ENCODE measurements at places on chromosomes 7 and 10.

GRCh38 chr7:142847353-142847752 is 7.5 kb upstream of the EPHB6 start:
- DNase-seq: no peak

- no peak for DNase-seq
Observed at GRCh38 chr10:59623133-59624121, 86.2 kb downstream of the SLC16A9 start.

- no peak for DNase-seq
Observed at GRCh38 chr7:124376111-124376510, 343.2 kb upstream of the TMEM229A start.

DNA sequence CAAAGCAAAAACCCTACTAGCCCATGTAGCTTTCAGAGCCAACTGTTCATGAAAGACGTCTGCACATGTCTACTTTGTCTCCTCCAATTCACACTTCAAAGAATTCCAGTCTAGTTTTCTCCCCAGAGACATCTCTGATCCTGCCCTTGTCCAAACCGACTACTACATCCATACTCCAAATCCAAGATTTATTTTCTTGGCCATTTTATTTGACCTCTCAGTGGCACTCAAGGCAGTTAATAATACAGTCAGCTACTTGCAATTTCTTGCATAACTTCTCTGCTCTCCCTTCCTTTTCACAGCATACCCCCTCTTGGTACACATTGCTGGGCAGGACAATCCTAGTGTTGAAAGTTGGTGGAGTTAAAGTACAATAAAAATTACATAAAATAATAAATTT is 170.9 kb upstream of the INHBA start:
- DNase-seq: no peak

- DNase-seq: no peak
Observed at GRCh38 chr7:117946151-117946633, 73.0 kb upstream of the CTTNBP2 start.

GRCh38 chr7:131483586-131483985 is 72.8 kb downstream of the PODXL start:
- DNase-seq: no peak

- DNase-seq: no peak
Observed at GRCh38 chr7:148711191-148712102, 12.7 kb downstream of the CUL1 start.

DNA sequence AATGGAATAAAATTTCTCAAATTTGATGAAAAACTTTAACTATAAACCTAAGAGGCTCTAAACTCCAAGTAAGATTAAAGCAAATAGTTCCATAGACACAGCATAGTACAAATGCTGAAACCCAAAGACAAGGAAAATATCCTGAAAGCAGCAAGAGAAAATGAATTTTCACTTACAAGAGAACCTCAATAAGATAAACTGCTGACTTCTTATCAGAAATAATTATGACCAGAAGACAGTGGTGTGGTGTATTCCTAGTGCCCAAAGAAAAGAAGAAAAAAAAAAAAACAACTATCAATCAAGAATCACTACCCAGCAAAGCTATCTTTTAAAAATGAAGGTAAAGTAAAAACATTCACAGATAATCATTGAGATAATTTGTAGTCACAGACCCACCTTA is 106.3 kb downstream of the DYNC1I1 start:
- DNase-seq: no peak

GRCh38 chr10:18608596-18608995 is 42.8 kb downstream of the NSUN6 start:
- no peak for DNase-seq

- DNase-seq: no peak
Observed at GRCh38 chr10:129163531-129163930, 303.5 kb upstream of the MGMT start.

DNA sequence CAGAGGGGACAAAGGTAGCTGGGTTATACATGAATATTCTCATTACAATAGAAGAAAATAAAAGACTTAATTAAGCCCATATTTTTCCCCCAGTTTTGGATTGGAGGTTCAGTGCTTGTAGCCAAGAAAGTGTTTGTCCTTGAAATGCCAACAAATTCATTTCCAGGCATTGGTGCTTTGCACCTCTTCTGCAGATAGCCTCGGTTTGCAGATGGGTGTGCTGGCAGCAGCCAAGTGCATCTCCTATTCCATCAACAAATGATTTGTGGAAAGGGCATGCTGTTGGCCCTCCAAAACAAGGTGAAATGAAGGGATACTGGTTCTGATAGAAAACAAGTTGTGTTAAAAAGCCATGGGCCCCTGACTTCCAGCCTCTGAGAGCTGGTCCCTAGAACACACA is 187.3 kb downstream of the DPY19L1 start:
- no peak for DNase-seq

GRCh38 chr7:93985101-93985500 is 19.1 kb downstream of the BET1 start:
- no peak for DNase-seq

DNA sequence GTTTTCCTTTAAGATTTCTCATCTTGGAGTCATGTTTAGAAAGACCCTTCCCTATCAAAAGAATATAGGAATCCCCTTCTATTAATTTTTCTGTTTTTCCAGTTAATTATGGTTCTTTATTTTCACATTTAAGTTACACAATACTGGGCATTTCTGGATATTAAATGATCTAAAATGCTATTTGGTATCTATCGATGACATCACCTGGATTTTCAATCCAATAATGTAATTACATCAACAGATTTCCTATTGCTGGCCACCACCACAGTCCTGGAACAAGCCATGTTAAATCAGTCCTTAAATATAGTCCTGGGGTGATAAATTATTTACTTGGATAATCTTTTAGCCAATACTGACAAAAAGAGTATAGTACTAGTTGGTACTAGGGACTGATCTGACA is 48.0 kb downstream of the PUS7 start:
- DNase-seq: no peak

- no peak for DNase-seq
Observed at GRCh38 chr10:7896297-7896696, 78.0 kb downstream of the TAF3 start.

GRCh38 chr10:74988832-74989561 is 122.5 kb upstream of the SAMD8 start:
- DNase-seq: no peak

DNA sequence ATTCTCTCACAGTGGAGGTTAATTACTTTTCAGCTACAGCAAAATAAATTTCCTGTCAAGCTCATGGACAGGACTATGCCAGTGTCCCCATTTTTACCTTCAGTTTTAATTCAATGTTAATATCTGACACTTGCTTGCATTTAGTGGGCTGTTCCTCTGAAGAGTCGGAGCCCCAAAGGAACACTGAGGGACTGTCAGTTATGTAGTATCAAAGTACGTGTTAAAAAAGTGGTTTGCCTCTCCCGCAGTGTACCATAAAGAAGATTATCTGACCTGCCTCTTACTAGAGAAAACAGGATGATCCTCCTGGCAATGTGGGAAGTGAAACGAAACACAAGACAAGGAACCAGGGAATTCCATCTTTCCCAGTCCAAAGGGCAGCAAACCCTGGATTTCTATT is 1010.9 kb upstream of the PHF14 start:
- no peak for DNase-seq

- no peak for DNase-seq
Observed at GRCh38 chr7:47952224-47952623, 4.0 kb upstream of the PKD1L1 start.

DNA sequence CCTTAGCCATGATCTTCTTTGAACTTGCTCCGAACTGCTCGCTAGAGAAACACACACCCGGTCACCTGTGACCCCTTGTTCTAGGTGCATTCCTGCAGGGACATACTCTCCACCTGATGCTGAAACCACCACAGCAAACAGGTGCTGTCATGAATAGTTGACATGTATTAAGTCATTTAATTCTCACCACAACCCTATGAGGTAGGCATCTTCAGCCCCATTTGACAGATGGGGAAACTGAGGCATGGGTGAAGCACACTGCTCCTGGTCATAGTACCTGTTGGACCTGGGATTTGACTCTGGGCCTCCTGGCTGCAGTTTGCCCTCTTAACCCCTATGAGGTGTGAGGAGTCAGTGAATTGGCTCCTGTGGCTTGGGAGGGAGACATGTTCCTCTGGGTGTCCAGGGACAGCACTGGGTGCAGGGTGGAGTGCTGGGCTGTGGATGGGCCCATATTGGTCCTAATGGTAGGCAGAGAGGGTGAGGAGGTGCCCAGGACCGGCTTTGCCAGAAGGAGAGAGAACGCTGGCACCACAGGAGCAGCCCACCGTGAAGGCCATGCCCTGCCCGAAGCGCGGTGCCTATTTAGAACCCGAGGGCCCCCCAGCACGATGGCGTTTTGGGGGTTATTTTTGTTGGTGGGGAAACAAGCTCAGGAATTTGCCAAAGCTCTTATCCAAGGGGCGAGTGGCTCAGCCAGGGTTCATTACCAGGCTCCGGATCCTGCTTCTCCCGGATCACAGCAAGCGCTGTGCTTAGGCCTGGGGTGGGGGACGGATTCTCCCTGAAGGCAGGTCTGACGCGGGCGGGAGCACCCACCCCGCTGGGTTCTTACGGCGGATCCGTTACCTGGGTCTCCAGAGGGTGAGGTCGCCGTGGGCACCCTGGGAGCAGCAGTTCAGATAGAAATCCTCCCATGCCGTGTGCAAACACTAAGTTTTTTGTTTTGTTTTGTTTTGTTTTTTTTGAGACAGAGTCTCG is 52.3 kb downstream of the GLRX3 start:
- no peak for DNase-seq

GRCh38 chr10:4820804-4821401 is 5.1 kb upstream of the AKR1E2 start:
- DNase-seq: no peak

GRCh38 chr10:113148071-113148825 is 198.2 kb downstream of the TCF7L2 start:
- DNase-seq: no peak

DNA sequence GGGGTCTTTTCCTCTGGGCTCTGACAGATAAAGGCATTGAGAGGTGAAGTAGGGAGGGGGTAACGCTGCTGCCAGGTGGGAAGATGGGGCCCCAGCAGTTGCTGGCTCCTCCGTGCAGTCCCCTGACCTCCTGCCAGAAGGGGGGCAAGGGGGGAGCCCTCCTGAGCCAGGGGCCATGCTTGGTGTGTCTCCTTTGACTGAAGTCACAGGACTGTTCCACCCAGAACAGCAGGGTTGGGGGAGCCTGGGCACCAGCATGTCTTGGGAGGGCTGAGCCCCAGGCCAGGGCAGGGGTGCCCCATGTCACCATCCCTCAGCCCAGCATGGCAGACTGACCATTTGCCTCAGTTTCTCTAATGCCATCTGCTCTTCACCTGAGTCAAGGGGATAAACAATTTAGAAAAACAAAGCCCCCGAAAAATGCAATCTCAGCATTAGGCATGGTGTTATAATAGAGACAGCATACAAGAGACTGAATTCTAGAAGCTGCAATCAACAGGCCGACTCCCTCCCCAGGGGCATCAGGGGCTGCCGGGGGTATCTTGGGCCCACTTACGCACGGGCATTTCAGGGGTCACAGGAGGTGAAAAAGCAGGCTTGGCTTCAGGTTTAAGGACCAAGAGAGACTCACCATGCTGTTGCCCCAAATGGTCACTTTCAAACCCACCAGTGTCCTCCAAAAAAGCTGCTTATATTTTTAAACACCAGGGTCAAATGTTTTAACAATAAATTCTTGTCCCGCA is 108.6 kb upstream of the GPR26 start:
- DNase-seq: no peak

- DNase-seq: no peak
Observed at GRCh38 chr7:145696071-145696470, 420.5 kb upstream of the CNTNAP2 start.

GRCh38 chr10:98030991-98031431 is 590 bp upstream of the CRTAC1 start:
- peak; percentile 38 for DNase-seq

DNA sequence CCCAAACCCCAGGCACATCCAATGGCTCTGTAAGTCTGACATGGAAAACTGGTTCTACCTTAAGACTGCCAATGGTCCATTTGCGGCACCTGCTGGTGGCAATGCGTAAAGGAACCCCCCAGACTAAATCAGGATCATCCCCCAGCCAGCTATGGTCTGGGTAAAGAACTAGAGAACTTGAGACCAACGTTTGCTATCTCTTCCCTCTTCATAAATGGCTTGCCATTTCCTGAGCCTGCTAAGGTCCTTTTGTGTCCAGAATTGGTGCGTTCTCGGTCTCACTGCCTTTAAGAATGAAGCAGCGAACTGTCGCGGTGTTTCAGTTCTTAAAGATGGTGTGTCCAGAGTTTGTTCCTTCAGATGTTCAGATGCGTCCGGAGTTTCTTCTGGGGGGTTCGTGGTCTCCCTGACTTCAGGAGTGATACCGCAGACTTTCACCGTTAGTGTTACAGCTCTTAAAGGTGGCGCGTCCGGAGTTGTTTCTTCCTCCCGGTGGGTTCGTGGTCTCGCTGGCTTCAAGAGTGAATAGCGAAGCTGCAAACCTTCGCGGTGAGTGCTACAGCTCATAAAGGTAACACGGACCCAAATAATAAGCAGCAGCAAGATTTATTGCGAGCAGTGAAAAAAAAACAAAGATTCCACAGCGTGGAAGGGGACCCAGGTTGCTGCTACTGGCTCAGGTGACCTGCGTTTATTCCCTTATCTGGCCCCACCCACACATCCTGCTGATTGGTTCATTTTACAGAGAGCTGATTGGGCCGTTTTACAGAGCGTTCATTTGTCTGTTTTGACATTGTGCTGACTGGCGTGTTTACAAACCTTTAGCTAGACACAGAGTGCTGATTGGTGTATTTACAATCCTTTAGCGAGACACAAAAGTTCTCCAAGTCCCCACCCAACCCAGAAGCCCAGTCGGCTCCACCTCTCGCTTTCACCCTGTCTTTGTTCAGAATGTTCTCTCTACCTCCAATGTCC is 95.4 kb downstream of the ELMO1 start:
- no peak for DNase-seq

Data from 8988T (cell line).